Activated CD4-positive, alpha-beta T cell treated with anti-CD3 and anti-CD28 coated beads, Interleukin-2, amount 50 U/mL, for 16 hours (primary cell): ENCODE measurements at places on chromosomes 1 and 21.

GRCh38 chr1:42164551-42165420 lies at the start of gene GUCA2A:
Gene GUCA2A, minus strand, starts transcription at chr1:42164745. Its CDS starts 33 bp downstream, at chr1:42164712.
- DNase-seq, result no peak

DNA sequence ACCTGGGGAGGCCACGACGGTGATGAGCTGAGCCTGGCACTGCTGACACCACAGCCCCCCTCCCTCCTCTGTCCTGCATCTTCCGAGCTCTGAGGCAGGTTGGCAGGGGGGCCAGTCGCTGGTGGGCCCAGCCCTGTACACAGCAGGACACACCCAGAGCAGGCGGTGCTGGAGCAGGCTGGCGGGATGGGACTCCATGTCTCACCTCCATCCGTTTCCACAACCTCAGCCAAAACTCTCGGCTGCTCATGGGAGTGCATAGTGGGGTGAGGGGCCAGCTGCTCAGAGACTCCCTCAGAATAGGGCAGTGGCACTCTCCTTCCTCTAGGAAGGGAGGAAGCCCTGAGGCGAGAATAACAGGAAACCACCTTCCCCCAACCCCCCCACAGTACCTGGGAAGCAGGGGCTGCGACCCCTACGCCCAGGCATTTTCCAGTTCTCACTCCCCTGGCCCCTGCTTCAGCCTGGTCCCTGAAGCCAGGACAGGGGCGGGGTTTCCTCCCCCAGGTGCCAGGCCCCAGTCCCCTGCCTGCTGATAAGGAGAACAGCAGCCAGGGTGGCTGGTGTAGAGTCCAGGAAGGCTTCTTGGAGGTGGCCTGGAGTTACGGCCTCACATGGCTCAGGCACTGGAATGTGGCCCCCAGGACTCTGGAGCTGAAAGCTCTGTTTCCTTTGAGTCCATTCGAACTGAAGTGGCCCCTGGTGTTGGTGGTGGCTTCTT lies 3.2 kb upstream of the IBA57 start:
- DNase-seq, result no peak

DNA sequence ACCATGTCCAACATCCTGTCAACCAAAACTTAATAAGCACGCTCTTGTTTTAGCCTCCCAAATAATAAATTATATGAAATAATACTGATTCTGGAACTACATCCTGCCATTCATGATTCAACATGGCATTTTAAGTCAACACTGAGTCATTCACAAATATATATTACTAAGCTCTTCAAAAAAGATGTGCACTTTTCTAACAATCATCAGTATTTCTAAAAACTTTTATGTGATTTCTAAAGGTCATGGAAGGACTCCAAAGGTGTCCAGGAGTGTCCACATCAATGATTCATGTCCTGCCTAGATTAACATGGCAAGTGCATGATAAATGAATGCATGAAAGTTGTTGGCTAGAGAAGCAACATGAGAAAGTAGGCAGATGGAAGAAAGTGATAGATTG lies 51.6 kb downstream of the NEGR1 start:
- no peak for DNase-seq

DNA sequence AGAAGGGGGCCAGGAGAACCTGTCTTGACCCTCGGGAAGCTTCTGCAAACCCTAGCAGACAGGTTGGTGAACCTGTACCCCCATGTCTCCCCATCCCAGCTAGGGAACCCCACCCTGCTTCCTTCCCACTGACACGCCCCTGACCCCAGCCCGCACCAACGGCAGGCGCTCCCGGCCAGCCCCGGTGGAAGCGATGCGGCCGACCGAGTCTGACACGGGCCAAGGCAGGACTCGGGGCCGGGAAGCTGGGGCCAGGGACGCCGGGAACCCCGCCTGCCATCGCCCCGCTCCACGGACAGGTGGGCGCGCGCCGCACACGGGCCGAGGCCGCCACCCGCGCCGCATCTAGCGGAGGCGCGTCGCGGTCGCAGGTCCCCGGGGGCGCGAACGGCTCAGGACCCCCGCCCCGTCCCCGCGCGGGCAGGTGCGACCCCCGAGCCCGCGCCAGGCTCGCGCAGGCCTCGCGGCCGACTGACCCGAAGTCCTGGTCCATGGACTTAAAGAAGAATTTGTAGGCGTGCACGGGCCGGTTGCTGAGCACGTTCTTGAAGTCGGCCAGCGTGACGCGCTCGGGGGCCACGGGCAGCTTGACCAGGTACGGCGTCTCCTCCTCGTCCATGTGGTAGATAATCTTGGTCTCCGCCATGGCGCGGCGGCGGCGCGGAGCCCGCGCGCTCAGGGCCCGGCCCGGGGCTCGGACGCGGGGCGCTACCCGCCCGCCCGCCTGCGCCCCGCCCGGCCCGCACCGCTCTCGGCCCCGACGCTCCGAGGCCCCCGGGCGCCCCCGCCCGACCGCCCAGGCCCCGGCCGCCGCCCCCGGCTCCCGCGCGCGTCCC lies 580 bp downstream of the DVL1 start:
- DNase-seq, result no peak

- DNase-seq, result no peak
Observed at GRCh38 chr1:212791261-212791675, 309 bp downstream of the NSL1 start.

DNA sequence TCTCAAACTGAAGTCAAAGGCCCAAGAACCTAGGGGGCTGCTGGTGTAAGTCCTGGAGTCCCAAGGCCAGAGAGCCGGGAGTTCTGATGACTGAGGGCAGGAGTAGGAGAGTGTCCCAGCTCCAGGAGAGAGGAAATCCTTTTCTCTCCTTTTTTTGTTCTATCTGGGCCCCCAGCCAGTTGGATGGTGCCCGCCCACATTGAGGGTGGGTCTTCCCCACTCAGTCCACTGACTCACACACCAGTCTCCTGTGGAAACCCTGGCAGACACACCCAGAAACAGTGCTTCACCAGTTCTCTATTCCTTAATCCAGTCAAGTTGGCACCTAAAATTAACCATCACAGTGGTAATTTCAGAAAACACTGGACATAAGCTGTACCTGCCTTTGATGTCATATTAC lies 12.7 kb upstream of the WDR26 start:
- no peak for DNase-seq

GRCh38 chr1:39272027-39272797 lies 67.7 kb downstream of the MACF1 start:
- DNase-seq, result peak; percentile 62

- DNase-seq, result no peak
Observed at GRCh38 chr1:209854196-209854595, 26.4 kb downstream of the UTP25 start.

GRCh38 chr1:26706315-26706714 lies 10.5 kb downstream of the ARID1A start:
- no peak for DNase-seq

GRCh38 chr1:246012341-246012740 lies 494.7 kb downstream of the SMYD3 start:
- DNase-seq, result peak; percentile 30

GRCh38 chr1:24486331-24487065 lies 16.1 kb upstream of the RCAN3 start:
- no peak for DNase-seq

GRCh38 chr1:169692756-169693460 lies 18.5 kb downstream of the SELL start:
- peak; percentile 94 for DNase-seq

DNA sequence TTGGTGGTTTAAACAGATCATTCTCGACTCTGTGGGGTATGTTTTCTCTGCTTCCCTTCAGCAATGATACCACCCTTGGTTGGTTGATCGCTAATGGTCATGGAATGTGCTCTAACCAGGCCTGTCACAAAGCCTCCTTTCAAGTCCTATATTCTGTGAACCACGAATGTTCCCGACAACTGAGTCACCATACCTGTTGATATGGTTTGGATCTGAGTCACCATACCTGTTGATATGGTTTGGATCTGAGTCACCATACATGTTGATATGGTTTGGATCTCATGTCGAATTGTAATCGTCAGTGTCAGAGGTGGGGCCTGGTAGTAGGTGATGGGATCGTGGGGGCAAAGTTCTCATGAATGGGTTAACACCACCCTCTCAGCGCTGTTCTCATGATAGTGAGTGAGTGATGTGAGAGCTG lies 10.2 kb upstream of the CAMK2N1 start:
- DNase-seq, result peak; percentile 51

- DNase-seq, result no peak
Observed at GRCh38 chr1:6163973-6164617, 16.0 kb downstream of the CHD5 start.

DNA sequence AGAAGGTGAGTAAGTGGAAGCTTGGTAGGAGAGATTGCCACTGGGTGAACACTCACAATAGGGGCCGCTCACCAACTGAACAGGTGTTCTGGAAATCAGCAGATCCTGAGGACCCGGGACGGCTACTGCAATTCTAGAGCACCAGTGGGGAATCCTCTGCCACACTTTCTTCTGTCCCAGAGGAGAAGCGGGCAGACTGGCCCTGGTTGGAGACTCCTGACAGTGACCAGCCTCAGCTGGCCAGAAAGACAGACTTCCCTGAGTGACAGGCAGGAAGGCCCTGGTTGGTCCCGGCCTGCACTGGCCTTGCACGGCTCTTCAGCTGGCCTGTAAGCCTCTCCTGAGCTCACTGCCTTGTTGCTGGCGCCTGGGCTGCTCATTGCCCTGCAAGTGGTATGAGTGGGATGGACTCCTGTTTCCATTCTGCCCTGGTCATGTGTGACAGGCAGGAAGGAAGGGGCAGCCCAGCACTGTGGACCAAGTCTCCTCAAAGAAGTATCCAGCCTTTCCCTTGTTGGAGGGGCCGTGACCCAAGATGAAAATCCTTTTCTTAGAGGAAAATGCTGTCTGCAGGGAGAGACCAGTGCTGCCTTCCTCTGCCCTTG lies 34.5 kb downstream of the MAN1C1 start:
- DNase-seq, result no peak

DNA sequence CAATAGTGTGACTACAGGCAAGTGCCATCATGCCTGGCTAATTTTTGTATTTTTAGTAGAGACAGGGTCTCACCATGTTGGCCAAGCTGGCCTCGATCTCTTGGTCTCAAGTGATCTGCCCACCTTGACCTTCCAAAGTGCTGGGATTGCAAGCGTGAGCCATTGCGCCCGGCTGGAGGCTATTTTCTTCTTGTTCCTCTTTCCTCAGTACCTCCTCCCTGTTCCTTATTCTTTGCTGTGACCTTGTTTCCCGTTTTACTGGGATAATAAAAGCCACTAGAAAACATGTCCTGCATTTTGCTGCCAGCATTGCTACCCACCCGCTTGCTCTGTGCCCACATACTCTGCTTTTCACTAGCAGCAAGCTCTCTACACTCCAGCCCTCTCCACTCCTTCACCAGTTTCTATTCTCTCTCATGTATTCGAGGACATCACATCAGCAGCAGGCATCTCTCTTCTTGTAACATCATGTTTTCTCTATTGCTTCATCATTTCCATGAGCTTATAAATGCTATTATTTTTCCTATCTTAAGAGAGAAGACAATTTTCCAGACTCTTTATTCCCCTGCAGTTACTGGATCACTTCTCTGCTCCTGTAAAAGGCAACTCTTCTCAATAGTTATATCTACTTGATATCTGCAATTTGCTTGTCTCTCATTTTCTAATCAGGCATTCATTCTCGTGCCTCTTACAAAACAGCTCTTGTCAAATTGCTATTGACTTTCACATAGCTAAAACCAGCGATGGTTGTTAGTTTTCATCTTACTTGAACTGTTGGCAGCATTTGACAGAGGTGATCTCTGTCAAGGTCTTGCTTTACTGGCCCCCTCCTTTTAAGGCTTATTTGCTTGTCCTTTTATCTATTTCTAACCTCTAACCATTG lies 34.5 kb upstream of the C21orf91 start:
- no peak for DNase-seq

DNA sequence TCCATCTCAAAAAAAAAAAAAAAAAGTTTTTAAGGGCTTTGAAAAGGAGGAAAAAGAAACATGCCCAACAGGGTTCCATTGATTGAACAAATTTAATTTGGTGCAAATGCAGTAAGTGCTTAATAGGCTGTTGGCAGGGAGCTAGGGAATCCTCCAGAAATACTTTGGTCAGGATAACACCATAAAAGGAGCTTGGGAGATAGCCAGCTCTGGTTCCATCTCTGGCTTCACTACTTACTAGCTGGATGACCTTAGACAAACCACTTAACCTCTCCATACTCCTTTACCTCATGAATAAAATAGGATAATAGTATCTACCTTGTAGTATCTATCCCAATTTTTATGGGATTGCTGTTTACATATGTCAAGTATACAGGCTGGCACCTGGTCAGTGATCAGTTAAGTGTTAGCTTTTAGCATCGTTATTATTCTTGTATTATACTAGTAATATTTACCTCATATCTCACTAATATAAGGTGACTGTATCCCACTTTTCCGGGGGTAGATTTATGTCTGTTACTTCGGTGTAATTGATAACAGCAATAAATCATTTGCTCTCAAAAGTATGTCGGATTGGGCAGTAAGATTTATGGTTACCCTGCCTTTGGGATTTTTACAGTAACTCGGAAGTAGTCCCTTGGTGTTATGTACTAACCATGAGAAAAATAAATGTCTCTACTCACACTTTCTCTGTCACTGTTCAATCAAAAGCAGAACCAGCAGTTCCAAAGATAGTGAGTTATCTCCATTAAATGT lies 36.4 kb downstream of the BTG3 start:
- no peak for DNase-seq

GRCh38 chr1:226656201-226656600 lies 82.9 kb downstream of the ITPKB start:
- no peak for DNase-seq

DNA sequence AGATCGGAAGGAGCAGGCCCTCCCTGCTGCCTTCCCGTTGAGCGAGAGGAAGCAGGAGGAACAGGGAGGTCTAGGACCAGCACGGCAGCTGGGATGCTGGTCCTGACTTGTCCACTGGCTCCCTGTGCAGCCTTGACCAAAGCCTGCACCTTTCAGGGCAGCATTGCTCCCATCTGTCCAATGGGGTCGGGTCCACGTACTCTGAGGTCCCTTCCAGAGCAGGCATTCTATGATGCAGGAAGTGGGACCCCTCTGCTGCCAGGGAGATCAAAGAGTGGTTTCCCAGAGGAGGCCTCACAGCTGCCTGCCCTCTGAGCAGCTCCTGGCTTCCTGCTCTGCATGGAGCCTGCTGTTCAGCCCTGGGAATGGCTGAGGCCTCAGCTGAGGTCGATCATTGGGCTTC lies 21.7 kb upstream of the ZNF362 start:
- no peak for DNase-seq

- peak; percentile 78 for DNase-seq
Observed at GRCh38 chr1:33180911-33181890, 642 bp downstream of the TRIM62 start.

GRCh38 chr21:45537746-45538291 lies 4.4 kb downstream of the SLC19A1 start:
- no peak for DNase-seq

- no peak for DNase-seq
Observed at GRCh38 chr1:12229386-12229834, 420 bp upstream of the VPS13D start.
